Stimulated activated CD4-positive, alpha-beta T cell treated with anti-CD3 and anti-CD28 coated beads, Interleukin-12 subunit alpha, Interleukin-12 subunit beta, amount 100 ng/mL, for 4 hours (primary cell): ENCODE measurements at places on chromosomes 1 and 21.
A peak's percentile ranks its signal among the peaks of the same experiment; 100 is the strongest.

GRCh38 chr1:59375321-59376220, 78.7 kb downstream of the FGGY start:
- DNase-seq: no peak

GRCh38 chr1:1374589-1374928, 448 bp downstream of the AURKAIP1 start:
- no peak for DNase-seq

DNA sequence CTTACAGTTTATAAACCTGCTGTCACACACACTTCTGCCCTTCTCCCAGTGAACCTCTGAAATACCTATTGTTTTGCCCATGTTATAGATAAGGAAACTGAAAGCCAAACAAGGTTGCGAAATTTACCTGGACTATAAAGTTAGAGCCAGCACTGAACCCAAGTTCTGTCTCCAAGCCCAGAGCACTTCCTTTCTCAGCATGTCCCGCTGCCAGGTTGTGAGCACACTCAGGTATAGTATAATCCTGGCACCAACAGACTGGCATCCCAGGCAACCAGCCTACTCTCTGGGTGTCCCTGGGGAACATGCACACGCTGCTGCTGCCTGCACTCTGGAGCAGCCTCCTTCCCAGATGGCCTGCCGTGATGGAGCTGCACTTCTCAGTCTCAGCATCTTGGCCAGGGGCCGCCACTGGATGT, 45.1 kb downstream of the PGBD5 start:
- DNase-seq: no peak

GRCh38 chr1:7942214-7942921, 1.7 kb upstream of the TNFRSF9 start:
- DNase-seq: peak; percentile 39

DNA sequence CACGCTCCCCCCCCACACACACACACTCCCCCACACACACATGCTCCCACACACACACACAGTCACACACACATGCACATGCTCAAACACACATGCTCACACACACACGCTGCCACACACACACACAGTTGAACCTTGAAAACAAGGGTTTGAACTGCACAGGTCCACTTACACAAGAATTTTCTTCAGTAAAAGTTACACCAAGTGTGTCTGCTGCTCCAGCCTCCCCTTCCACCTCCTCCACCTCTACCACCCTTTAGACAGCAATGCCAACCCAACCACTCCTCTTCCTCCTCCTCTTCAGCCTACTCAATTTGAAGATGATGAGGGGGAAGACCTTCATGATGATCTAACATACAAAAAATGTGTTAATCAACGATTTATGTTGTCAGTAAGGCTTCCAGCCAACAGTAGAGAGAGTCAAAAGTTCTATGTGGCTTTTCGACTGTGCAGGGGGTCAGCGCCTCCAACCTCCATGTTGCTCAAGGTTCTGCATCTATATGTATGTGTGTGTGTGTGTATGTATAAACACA, 26.8 kb downstream of the HSF2BP start:
- no peak for DNase-seq

GRCh38 chr1:245276445-245276844, 121.7 kb downstream of the KIF26B start:
- no peak for DNase-seq

DNA sequence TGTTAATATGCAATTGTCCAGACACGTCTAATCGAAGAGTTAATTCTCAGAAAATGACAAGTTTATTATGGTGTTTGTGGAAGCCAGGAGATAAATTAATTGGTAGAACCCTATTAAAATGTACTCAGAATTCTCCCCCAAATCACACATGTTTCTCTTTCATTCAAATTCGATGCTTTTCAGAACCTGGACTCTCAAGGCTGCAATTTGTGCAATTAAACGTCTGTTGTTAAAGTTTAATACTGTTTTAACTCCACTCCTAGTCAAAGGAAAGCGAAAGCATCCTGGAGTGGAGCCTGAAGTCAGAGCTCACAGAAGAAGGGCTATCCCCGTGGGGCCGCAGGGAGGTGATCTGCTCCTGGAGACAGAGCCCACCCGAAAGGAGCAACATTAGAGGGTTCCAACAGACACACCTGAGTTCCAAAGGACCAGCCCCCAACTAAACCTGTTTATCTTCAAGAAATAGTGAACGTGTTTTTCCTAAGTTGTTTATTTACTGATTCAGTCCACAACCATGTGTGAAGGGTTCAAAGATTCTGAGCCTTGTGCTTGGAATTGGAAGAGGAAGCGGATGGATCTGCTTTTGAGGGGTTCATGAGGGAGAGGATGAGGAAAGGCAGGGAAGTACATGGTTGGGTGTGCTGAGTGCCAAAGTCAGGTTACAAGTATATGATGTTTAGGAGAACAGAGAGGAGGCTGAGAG, 68.0 kb upstream of the AKT3 start:
- DNase-seq: no peak

GRCh38 chr1:27509127-27510080, 19.4 kb upstream of the WASF2 start:
- DNase-seq: no peak

DNA sequence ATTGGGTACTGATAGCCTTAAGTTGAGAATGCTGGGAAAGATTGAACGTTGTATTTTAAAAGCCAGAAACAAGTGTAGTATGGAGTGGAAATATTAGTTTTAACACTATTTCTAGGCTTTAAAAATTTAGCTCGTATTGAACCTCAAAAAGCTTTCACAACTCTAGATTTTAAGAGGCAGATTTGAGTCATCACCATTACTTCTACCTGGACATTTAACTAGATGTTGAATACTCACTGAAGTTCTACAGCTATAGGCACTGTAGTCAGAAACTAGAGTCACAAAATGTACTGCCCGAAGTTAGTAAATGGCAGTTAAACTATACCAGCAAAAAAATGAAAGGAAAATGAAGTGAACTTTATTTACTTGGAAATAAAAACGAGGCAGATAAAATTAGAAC, 96.5 kb downstream of the NEK7 start:
- DNase-seq: no peak

DNA sequence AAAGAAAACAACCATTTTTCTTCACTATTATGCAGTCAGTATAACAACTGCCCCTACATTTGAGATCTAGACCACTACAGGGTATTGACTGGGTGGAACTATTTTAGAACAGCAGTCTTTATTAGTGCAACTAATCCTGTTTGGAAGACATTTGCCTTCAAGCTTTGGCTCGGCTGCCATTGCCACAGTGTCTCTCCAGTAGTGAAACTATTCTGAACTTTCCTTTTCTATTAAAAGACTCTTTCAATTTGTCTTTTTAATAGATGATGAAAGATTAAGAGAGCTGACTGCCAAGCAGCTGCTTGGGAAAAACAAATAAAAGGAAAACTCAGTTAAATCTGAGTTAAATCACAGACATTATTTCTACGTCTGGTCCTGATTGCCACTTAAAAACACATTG, 49.3 kb downstream of the LPGAT1 start:
- DNase-seq: no peak

DNA sequence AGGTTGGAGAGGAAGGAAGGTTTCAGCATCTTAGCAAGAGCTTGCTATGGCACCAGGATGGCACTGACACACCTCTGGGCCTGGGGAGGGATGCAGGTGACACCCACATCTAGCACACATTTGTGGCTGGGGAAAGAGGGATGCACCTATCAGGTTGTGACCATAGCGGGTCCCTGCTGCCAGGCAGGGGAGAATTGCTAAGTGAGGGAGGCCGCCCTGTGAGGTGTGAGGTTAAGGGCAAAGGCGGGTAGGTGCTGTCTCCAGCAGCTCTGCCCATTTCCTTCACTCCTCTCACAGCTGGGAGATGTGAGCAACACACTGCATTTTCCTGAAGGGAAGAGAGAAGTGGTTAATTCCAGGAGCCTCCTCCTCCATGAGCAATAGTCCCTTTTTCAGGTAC, 83.2 kb upstream of the TLR5 start:
- no peak for DNase-seq

DNA sequence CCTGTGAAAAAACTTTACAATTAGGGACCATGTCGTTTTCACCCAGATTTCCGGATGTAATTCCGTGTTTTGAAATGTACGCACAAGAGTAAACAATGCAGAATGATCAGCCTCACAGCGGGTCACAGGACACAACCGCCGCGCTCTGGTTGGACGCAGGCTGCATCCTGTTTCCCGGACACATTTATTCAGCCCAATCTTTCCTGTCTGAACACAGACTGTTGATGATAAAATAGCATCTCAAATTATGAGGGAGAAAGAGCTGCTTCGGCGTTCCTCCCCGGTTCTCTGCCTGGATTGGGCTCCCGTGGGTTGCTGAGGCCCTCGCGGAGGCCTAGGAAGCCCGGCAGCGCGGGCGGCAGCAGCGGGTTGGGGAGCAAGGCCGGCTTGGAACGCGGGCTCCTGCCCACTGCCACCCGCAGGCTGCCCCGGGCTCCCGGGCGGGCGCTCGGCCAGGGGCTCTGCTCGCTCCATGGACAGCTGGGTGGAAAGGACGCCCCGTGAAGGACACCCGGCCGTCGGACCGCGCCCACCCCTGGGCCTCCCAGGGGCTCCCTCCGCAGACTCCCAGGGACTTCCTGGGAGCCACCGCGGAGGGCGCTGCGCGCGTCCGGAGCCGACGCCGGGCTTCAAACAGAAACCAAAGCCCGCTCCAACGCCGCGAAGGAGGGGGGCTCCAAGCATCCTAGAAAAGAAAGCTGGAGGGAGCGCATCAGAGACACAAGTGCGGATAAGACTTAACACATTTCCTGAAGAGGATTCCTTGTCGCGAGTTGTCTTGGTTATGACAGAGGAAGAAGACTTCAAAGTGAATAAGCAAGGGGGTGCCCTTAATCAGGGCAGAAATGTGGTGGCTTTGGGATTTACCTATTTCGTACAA, 122.3 kb downstream of the ESRRG start:
- no peak for DNase-seq

DNA sequence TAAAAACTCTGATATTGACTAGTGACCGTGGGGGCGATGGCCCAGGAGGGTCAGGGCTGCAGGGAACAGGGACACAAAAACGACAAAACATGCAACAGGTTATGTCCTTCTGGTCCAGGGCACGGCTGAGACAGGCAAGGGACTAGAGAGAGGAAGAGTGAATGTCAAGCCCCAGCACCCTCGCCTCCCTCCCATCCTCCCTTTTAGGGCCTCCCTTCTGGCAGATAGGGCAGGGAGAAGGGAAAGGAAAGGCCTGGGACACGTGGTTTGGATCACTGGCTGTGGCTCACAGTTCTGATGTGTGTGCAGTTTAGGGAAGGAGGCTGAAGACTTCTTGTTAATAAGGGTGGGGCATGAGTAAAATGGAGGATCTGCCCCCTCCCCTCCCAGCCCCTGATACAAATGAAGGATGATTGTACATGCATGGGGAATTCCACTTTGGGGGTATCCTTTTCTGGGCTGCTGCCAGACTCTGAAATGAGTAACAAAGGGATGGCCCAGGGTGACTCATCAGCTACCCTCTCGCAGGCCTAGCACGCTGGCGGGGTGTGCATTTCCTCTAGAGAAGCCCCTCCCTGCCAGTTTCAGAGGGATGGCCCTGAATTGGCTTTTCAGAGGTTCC, 14.2 kb downstream of the CAPN2 start:
- DNase-seq: peak; percentile 78
